ENCODE measurements at places on chromosomes 2 and 18.

- DNase-seq = peak; percentile 59
These were observed 6.4 kb upstream of the PTPN4 start for GRCh38 chr2:119753041-119753929.

DNA sequence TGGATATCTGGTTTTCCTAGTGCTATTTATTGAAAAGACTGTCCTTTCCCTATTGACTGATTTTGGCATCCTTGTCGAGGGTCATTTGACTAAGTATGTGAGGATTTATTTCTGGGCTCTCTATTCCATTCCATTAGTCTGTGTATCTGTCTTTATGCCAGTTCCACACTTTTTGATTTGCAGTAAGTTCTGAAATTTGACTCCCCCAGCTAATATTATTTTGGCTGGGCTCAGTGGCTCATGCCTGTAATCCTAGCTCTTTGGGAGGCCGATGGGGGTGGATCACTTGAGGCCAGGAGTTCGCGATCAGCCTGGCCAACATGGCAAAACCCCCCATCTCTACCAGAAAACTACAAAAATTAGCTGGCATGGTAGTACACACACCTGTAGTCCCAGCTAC, 46.8 kb upstream of the GAREM2 start:
- DNase-seq = no peak

DNA sequence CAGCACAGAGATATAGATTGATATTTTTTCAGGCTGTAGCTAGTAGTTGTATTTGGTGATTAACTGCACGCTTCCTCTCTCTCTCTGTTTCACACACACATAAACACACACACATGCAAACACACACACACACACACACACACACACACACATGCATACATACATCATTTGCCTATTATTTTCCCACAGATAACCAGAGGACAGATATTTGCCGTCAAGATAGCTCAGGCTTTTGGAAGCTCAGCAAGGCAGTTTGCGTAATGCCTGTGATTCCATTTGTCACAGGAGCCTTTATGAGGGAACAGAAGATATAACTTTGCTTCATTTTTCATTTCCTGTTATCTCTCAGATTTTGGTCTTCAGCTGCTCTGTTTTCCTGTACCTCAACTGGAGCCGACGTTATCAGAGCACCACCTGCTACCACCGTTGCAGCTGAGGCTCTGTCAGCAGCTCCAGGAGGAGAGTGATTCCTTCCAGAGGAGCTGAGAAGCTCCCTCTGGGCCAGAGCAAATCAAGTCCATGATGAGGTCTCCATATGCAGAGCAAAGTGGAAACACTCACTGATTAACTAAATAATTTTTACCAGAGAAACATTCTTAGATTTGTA, 341.9 kb upstream of the PIK3C3 start:
- no peak for DNase-seq

DNA sequence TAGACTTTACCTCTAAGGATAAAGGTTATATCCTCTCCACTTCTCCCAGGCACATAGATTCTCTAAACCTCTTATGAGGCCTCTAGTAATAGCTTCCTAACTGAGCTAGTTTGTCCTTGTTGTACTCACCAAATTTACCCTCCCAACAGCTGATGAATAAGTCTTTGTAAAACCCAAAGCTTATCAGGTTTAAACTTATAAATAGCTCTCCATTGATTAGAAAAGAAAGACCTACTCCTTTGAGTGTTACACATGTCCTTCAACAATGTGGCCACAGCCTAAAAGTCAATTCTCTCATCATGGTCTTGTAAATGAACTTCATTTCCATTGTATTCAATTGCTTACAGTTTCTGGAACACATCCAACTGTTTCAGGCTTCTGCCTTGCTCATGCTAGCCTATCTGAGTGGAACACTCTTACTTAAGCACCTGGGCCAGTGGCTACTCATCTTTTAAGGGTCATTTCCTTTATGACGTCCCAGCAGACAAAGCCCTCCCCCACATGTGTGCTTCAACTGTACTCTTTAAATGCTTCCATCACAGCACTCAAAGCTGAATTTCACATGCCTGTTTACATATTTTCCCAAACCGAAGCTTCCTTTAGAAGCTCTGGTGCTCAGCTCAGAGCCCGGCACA, 131.6 kb downstream of the CDH2 start:
- DNase-seq = no peak

- DNase-seq = peak; percentile 38
These were observed 760 bp upstream of the CNOT11 start for GRCh38 chr2:101251844-101252407.

GRCh38 chr18:12329125-12329698, 21.2 kb downstream of the TUBB6 start:
- DNase-seq = no peak

DNA sequence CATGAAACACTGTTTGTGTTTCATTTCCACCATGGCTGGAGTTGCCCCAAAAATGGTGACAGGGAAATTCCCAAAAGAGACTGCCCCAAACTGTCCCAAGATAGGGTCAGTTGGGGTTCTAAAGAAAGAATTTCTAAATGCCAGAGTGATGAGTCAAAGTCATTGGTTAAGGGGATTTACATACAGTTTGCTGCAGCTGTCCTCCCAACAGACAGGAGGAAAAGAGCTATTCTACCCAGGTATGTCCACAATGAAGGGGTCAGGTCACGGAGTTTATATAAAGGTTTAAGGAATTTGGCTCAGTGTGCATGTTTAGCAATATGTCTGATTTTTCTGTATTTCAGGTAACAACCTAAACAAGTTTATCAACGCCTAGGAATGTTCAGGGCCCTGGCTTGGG, 344.1 kb downstream of the TDRD15 start:
- no peak for DNase-seq

DNA sequence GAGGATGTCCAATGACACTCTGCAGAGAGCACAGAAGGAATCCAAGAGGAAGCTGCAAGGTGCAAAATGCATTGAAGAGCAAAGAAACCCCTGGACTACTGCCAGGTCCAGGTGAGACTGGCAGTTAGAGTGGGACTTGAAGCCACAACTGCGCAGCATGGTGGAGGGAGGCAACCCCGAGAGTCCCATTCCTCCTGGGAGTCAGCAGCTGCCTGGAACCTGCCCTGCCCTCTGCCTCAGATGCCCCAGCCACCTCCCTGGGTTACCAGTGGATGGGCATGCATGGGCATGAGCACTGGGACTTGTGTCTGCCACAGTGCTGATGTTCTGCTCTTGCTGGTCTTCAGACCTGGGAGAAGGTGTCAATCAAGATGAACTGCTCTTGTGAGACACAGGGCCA, 43.2 kb downstream of the ANKMY1 start:
- DNase-seq = no peak

DNA sequence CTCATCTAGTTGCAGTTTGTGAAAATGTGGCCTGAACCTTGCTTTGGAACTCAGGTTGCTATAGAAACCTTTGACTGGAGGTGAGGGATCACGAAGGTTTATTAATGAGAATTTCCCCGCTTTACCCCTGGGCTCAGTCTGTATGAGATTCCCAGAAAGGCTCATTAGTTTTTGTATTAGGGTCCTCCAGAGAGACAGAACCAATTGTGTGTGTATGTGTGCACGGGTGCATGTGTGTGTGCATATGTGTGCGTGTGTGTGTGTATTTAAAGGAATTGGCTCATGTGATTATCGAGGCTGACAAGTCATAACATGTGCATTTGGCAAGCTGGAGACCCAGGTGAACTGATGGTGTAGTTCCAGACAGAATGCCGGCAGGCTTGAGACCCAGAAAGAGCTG, 113.8 kb upstream of the DLX2 start:
- DNase-seq = no peak

DNA sequence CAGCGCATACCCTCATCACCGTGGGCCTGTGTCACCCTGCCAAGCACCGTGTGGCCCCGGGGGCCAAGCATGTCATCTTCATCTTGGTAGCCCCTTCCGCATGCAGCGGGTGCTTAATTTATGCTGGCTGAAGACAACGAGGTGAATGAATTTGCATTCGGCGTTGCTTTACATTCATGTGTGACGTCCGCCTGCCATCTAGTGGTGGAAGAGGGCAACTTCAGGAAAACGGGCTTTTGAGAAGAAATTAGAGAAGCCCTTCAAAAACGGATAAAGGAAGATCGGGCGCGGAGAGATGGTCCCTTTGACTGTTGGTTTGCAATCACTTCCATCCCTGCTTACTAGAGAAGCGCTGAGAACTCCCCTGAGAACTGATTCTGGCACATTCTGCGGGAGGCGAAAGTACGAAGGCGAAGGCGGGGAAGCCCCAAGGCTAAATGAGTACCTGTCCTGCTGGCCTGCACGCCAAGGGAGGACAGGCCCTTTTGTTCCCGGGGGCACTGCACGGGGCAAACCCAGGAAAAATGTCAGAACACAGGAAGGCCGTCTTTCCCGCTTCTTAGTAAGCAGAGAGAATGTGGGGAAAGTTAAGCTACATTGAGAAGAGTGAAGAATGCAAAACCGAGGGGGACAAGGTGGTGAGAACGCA, 145.9 kb downstream of the ZNF516 start:
- peak; percentile 82 for DNase-seq

DNA sequence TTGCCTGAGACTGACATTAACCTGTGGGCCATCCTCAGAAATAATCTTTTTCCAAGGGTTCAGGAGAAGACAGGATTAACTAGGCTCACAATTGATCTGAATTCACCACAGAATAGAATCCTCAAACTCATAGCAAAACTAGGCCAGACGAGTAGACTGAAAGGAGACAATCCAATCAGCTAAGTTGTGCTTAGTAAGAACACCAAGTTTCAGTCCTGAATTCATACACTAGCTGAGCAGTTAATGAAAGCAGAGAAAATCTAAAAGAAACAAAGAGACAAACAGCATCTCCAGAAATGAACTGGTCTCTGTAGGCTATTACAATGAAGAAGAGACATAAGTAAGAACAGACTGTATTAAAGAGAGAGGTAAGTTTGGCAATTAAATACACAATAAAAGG, 89.5 kb downstream of the GORASP2 start:
- DNase-seq = no peak

DNA sequence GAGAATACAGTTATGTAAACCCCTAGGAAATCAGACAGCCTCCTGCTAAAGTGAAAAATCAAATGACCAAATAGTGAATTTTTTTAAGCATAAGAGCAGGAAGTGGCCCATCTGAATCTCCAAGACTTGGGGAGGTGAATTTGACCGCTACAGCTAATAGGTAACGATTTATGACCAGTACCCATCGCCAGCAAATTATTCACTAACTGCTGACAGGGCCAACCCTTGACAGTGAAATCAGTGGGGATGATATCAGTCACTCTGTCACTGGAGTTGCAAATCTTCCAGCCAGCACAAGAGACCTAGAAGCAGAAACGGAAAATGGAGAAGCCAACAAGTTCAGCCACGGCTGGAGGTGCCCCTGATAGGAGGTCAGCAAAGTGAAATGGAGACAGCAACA, 164.3 kb upstream of the PIK3C3 start:
- DNase-seq = no peak

DNA sequence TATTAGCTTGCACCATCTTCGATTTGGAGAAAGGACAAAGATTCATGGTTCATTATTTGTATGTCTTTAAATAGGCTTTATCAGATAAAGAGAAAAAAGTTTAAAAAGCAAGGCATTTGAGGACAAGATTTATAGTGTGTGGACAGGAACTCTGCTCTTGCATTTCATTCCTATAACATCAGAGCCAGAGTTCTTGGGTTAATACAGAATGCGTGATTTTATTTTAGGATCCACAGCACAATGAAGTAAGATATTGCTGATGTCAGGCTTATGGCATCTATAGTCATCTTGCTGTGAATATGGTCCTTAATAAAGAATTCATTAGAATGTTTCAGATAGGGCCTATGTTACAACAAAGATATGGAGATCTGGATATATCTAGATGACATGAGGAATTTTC, 19.7 kb downstream of the RASGRP3 start:
- DNase-seq = no peak

DNA sequence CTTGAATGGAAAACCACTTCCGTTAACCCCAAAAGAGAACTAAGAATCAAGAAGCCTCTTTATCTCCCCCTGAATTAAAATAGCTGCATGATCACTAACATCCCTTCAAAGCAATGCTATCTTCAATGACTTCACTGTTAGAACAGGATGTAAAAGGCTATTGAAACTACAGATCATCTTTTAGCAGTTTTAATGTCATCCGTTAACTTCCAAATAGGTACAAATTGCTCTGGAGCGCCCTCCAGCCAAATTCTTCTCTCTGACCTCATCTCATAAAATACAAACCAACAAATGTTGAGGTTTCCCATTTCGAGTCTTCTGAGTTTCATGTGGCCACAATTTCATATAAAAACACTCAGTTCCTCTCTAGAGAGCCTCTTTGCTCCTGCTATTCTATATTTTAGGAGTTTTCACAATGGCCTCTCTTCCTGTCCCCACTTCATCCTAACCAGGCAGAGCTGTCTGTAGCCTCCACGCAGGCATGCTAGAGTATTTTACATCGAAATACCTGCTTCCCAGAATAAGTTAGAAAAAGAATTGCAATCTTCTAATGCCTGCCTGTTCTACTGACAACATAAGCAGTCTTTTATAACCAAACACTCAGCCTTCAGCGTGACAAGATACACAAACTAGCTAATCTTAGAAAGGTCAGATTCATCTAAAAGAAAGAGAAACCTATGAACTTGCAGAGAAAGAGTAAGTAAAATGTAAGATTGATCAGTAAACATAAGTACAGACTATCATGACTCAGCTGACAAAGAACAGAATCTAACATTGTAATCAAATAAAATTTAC, 37.9 kb downstream of the B4GALT6 start:
- peak; percentile 25 for DNase-seq

GRCh38 chr18:50011813-50012435, 183.0 kb downstream of the MYO5B start:
- DNase-seq = no peak

- no peak for DNase-seq
These were observed 298.0 kb upstream of the GALNT5 start for GRCh38 chr2:156959481-156959880.

- no peak for DNase-seq
These were observed 4.5 kb upstream of the COL3A1 start for GRCh38 chr2:188969651-188970050.

GRCh38 chr2:172986040-172986439, 89.6 kb upstream of the MAP3K20 start:
- no peak for DNase-seq

DNA sequence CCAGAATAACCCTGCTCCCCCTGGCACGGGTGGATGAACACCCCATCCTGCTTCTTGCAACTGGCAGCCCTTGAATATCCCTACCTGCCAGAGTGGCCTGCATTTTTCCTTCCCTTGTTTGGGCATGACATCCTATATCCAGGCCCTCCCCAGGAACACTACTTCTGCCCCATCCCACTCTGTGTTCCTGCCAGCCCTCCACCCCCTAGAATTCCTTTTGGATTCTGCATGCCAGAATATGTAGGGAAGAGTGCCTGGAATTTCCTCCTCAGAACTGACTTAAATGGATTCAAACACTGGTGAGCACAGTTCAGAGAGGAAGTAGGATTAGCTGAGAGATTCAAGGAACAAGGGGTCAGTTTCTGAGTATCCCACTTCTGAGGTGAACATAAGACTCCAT, 123.5 kb upstream of the PELI1 start:
- DNase-seq = no peak

GRCh38 chr2:195495351-195495750, 161.7 kb upstream of the SLC39A10 start:
- DNase-seq = peak; percentile 68
